Erythroblast (primary cell): ENCODE measurements at places on chromosomes 7 and 10.

DNA sequence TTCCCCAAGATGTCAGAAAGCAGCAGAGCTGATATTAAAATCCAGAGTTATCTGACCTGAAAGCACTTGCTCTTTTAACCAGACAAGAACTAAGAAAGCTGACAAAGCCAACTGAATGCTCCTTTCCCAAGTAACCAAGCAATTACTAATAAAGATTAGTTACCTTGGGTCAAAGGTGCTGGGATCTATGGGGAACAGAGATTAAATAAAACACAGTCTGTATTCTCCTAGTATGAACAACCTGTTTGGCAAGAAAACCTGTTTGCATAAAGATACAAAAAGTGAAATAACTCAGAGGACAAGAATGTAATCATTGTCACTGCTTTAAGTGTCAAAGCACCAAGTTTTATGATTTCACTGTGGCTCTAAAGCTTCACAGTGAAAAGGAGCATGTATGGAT is 35.7 kb downstream of the ITPRID1 start:
- DNase-seq, result no peak

DNA sequence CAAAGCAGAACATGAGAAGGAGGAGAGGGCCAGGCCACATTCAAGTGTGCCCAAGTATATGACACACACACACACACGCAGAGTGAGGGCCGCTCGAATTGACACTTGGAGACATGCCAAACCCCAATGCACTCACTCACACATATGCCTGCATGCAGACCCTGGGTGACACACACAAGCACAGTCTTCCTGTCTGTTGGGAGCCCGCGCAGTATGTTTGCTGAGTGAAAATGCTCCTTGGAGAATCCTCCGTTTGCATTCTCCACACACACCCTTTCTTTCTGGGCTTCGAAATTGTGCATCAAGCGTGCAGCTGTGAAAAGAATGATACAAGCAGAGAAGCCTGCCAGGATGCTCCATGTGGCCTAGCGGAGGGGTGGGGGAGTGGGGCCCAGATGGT is 120.9 kb downstream of the PLXNA4 start:
- DNase-seq, result no peak

- DNase-seq, result no peak
These were observed 19.7 kb downstream of the CTNNA3 start for GRCh38 chr10:67676208-67676825.

- DNase-seq, result no peak
These were observed 770.4 kb downstream of the TNS3 start for GRCh38 chr7:46811529-46811928.

DNA sequence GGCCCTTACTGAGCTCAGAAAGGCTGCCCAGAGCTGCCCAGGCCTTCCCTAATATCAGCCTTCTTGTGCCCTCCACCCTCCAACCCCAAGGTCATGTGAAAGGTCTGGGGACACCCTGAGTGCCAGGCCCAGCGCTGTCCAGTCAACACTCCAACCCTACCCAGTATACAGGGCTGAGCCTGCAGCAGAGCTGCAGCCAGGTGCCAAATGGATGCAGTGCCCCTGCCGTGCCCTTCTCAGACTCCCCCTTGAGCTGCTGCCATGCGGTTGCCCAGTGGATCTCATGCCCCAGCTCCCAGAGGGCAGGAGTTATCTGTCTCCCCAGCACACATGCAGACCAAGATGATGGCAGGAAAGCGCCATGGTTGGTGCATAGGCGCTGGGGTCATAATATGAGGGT is 61.5 kb downstream of the ZMIZ1 start:
- no peak for DNase-seq

DNA sequence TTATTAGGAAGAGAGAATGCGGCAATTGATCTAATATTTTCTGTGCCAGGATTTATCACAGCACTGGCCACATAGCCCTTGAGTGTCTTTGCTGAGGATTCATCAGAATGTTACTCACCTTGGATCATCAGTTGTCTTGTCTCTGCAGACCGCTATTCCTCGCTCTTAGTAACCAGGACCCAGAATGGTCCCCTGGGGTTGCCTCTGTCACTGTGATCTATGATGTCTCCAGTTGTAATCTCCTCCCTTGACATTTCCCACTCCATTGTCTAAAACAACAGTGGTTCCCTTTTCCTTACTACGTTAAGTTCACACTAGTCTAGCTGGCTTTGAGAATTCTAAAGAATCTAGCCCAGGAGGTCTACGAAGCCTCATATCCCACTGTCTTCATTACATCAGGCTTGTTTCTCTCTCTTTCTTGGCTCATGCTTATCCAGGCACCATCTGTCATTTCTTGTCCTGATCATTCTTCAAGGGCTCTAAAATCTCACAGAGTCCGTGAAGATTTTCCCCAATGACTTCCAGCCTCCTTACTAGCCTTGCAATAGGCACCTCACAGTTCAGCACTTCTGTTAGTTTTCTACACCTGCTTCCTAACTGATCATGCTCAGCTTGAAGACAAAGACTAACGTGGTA is 125.8 kb downstream of the CUBN start:
- DNase-seq, result no peak

DNA sequence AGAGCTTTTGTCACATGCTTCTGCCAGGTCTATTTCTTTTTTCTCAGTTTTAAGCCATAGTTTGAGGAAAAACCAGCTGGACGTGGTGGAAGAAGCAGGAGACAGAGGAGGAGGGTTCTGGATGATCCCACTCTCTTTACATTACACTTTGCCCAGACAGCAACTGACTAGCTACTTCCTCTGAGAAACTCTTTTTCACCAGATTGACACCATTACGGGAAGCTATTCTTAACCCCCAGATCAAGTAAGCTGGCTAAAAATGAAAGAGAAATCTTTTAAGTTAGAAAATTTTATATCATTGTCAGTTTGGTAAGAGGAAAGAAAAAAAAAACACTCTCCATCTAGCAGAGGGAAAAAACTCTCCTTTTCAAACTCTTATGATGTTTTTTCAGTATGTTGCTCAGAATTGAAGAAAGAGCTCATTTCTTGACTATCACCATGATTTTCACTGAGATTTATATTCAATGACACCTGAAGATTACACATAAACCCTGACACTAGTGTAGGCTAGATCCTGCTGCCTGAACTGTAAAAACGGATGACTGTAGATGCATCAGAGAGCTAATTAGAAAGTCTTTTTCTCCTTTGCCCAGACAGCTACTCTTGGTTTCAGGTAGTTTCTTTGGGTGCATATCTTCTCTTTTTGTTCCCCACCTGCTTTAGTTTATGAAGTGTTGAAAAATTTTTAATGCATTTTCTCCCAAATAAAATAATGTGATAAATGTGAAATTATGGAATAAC is 203.1 kb downstream of the TFEC start:
- no peak for DNase-seq

- peak; percentile 5 for DNase-seq
These were observed 129.7 kb downstream of the SAMD9 start for GRCh38 chr7:92988051-92988450.

DNA sequence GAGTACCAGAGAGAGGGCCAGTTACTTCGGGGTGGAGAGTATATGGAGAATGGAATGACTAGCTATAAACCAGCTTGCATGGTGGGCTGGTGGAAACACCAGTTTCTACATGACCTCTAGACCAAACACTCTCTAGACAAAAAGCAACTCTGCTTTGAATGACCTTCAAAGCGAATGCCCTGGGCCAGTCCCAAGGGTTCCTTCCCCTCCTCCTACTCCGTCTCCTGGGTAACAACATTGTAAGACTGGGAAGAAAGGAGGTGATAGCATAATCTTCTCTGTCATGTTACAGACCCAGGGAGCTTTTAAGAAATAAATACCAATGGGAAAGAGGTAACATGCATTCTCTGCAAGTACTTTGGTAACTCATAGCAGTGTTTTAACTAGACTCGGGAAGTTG is 7.4 kb downstream of the HK1 start:
- DNase-seq, result no peak

- no peak for DNase-seq
These were observed 43.2 kb downstream of the KAT6B start for GRCh38 chr10:74869635-74870034.

GRCh38 chr10:10798864-10799192 is 218.8 kb upstream of the CELF2 start:
- no peak for DNase-seq

- no peak for DNase-seq
These were observed 61.9 kb downstream of the MCU start for GRCh38 chr10:72753760-72754231.

DNA sequence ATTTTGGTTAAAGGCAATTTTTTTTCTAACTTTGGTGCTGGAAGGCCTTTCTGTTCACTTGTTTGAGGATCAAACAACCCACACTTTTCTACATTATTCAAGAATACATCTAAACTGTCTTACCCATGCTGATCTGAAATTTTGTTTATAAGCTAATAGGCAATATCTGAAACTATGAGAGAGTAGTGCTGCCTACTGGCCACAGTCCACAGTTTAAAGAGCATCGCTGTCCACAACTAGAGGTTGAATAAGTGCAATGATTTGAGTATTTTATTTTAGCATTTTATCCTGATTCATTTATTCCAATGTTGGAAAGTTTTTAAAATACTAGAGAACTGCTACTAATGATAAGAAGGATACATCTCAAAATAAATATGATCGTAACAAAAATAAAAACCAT is 306.9 kb downstream of the ELMO1 start:
- DNase-seq, result no peak

DNA sequence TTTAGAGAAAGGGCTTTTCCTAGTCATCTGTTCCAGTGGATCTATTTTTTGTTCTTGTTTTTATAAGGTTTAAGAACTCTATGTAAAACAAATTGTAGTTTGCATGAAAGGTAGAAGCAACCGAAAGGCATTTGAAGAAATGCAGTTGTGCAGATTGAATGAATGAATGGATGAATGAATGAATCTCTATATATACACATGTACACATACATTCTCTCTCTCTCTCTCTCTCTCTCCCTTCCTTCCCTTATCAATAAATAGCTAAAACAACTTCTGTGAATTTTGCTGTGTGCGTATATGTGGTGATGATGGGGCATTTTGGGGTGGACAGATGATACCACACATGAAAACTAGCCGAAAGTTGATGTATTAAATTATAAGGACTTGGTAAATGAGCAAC is 32.4 kb downstream of the ANLN start:
- no peak for DNase-seq

GRCh38 chr10:77609781-77610272 is 27.8 kb downstream of the KCNMA1 start:
- DNase-seq, result no peak

DNA sequence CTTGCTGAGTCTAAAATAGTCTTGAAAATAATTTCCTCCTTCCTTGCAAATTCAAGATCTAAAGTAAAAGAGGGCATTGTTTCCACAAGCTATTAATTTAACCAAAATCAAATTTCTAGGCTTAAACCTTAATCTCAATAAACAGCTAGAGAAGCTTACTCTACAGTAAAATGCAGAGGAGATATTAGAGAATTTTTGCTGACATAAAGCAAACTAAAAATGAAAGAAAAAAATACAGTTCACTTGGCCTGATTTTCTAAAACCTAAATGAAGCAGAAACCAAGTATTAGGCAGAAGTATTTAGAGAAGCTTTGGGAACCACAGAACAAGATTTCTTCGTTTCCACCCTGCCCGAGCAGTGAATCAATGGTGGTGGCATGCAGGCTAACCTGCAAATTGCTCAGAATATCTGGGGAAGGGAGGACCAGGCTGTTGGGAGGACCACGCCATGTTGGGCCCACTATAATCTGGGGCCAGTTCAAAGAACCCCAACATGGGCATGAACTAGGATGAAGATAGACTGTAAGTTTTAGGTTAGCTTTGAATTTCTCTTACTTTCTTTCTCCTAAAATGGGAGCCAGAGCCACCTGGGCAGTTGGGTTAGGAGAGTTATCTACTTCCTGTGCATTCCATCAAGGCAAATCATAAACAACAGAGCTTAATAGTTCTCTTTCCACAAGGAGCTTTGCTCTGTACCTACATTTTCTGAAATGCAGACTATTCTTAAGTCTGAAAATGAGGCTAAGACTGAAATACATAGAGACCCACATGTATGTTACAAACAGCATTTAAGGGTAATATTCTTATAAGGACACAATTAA is 4.1 kb downstream of the LAMB1 start:
- no peak for DNase-seq

DNA sequence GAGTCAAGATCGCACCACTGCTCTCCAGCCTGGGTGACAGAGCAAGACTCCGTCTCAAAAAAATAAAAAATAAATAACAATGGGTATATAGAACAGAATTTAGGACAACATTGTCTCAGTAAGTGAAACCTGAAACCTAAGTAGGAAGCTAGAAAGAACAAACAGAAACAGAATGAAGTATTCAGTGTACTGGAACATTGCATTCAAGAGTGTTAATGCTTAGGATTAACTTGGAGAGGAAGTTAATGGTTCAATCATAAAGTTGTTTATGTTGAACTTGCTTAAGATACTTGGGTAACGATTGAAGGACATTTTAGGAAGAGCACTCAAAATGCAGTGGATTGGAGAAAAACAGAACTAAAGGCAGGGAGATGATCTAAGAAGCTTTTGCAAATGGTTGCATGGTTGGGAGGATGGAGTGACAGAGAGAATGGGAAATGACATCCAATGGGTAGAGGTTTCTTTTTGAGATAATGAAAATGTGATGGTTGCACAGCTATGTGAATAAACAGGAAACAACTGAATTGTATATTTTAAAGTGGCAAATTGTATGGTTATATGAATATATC is 233.7 kb downstream of the ADK start:
- no peak for DNase-seq
